ENCODE measurements at places on chromosomes 7 and 10. TPM values are rescaled to one million over a fixed set of nuclear protein-coding genes. Genes with fewer than 3 reads are reported as not detected.

The ZNF37A gene
- 35.9 TPM for total RNA-seq

The PNLIPRP1 gene
- not detected for total RNA-seq

GRCh38 chr10:22461891-22462290 lies 116.6 kb downstream of the SPAG6 start:
- DNase-seq, result no peak

DNA sequence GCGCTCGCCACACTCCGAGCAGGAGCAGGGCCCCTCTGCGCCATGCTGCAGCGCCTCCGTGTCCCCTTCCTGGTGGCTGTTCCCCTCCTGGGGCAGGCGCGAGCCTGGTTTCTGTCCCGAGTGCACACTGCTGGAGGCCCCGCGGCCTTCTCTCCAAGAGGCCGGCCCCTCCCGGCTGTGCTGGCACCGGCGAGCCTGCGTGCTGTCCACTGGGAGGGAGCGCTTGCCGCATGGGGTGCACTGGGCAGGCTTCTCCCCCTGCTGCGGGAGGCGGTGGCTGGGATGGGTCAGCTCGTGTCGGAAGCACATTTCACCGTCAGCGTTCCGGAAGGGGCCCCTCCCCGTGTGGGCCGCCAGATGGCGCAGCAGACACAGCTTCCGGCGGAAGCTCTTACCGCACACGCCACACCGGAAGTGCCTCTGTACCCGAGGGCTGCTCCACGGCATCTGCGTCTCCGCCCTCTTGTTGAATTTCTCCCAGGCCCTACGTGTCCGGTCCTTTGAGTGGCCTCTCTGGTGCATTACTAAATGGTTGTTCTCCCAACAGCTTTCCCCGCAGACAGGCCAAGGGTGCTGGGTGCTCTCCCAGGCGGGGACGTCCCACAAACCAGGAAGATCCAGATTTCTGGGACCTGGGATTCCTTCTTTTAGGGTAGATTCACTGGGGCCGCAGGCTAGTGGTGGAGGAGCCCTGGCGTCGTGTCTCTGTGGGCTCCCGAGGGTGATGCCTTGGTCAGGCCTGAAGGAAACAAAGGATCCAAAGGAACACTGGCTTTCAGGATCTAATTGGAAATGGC lies 18.7 kb downstream of the ZNF786 start:
- DNase-seq, result no peak

The CDH23 gene
- 42.4 TPM for total RNA-seq

All from uterus (tissue), 4 donors.